ENCODE measurements at places on chromosomes 4 and X. TPM values are rescaled to one million over a fixed set of nuclear protein-coding genes. Genes with fewer than 3 reads are reported as not detected.

DNA sequence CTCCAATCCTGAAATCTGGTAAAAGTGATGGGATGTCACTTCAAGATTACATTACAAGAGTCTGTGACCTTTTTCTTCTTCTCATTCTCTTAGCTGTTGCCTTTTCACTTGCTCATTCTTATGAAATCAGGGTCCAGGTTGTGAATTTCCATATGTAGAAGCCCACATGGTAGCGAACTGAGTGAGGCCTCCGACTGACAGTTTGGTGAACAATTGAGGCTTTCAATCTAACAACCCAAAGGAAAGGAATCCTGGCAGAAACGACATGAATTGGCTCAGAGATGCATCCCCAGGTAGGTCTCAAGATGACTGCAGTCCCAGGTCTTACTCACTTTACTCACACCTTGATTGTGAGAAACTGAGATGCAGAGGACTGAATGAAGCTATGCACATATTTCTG lies 203.4 kb upstream of the FAT4 start:
- no peak overlapping the region for H3K27ac ChIP-seq
- no peak for DNase-seq
- no peaks in the 10 kb centered on the region for H3K4me1 ChIP-seq
- no peaks in the 10 kb centered on the region for H3K36me3 ChIP-seq
- no peaks in the 10 kb centered on the region for H3K27me3 ChIP-seq

GRCh38 chrX:93741811-93742210 lies 67.8 kb downstream of the FAM133A start:
- no peaks in the 10 kb centered on the region for H3K27me3 ChIP-seq
- DNase-seq = no peak
- no peaks in the 10 kb centered on the region for H3K36me3 ChIP-seq
- no peaks in the 10 kb centered on the region for H3K4me1 ChIP-seq
- H3K4me3 ChIP-seq = no peak overlapping the region

Gene MAGED4
- total RNA-seq = 5.7 TPM

GRCh38 chr4:16893141-16893651 lies 5.2 kb downstream of the LDB2 start:
- no peak overlapping the region for H3K27ac ChIP-seq
- no peaks in the 10 kb centered on the region for H3K36me3 ChIP-seq
- no peak overlapping the region for H3K4me3 ChIP-seq
- H3K27me3 ChIP-seq = peaks cover 5% of the 10 kb centered on the region
- no peaks in the 10 kb centered on the region for H3K4me1 ChIP-seq

DNA sequence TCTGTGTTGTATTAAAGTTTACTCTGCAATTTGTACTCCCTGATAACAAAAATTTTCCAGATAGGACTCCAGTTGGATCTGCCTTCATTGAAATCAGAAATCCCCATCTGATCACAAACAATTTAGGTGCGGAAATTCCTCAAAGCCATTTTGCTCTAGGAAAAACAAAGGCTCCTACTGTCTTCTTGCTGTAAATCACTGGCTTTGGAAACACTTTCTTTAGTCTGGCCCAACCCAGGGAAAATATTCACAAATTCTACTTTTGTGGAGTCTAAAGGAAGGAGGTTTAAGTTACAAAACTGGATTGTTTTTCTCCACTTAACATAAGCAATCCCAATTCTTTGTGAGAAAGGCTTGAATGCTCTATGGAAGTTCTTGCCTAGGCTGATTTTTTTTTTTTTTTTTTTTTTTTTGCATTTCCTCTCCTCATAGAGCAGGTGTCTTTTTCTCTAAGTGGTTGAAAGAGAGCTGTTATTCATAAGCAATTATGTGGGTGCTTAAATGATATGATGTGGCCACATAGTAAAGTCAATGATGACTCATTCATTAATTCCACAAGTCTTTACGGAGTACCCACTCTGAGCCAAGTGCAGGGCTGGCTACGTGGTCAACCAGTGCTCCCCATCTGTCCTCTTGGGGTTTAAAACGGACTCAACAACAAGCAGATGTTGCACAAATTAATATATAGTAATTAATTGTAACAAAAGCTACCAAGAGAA lies 261.4 kb downstream of the LDB2 start:
- H3K4me1 ChIP-seq = no peaks in the 10 kb centered on the region
- no peak overlapping the region for H3K27ac ChIP-seq
- no peak overlapping the region for H3K4me3 ChIP-seq
- H3K27me3 ChIP-seq = peaks cover 14% of the 10 kb centered on the region
- DNase-seq = no peak

DNA sequence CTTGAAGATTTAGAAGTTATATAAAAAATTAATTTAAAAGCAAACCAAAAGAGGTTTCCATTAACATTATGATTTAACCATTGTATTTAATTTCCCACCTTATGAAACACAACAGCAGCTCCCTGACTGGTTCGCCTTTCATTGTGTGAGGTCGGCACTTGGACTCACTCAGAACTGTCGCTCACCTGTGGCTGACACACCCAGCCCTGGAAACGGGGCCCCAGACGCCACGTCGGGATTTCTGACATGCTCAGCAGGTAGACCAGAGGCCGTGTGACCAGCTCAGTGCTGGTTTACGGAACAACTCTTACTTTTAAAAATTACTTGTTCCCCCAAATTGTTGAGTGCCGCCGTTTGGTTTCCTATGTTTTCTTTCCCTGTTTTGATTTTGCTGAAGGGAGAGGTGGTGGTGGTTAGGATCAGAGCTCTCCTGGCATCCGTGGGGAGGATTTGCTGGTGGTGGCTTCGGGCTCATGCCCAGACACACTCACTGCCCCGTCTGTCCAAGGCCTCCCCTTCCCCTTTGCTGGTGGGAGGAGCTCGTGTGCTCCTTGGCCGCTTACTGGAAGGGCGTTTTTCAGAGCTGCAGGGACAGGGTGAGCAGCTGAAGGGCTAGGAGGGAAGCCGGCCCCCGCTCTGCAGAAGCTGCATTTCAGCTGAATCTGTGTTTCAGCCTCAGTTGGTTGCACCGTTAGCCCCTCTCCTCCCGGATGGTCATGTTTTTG lies 59.2 kb downstream of the CPLX1 start:
- no peak overlapping the region for H3K4me3 ChIP-seq
- H3K36me3 ChIP-seq = peaks cover 79% of the 10 kb centered on the region
- no peaks in the 10 kb centered on the region for H3K4me1 ChIP-seq

- H3K4me3 ChIP-seq = no peak overlapping the region
- DNase-seq = no peak
- peaks cover 10% of the 10 kb centered on the region for H3K36me3 ChIP-seq
- peaks cover 16% of the 10 kb centered on the region for H3K4me1 ChIP-seq
- no peaks in the 10 kb centered on the region for H3K27me3 ChIP-seq
- no peak overlapping the region for H3K27ac ChIP-seq
These were observed 55.8 kb downstream of the FGF16 start for GRCh38 chrX:77502951-77503525.

Gene OPRPN
- total RNA-seq = not detected

- H3K27ac ChIP-seq = no peak overlapping the region
- peaks cover 5% of the 10 kb centered on the region for H3K36me3 ChIP-seq
- no peaks in the 10 kb centered on the region for H3K27me3 ChIP-seq
- DNase-seq = no peak
- H3K4me3 ChIP-seq = no peak overlapping the region
These were observed 56.9 kb downstream of the FAT1 start for GRCh38 chr4:186666750-186667149.

GRCh38 chr4:156732634-156733033 lies 239.0 kb downstream of the PDGFC start:
- no peak overlapping the region for H3K27ac ChIP-seq
- no peaks in the 10 kb centered on the region for H3K36me3 ChIP-seq

Gene AMTN
- not detected for total RNA-seq

- no peaks in the 10 kb centered on the region for H3K4me1 ChIP-seq
- H3K27ac ChIP-seq = no peak overlapping the region
- no peak overlapping the region for H3K4me3 ChIP-seq
- no peaks in the 10 kb centered on the region for H3K36me3 ChIP-seq
- H3K27me3 ChIP-seq = no peaks in the 10 kb centered on the region
These were observed 87.9 kb downstream of the STK32B start for GRCh38 chr4:5139141-5139540.

GRCh38 chr4:176508780-176509331 lies 189.1 kb downstream of the SPCS3 start:
- DNase-seq = no peak
- H3K4me1 ChIP-seq = no peaks in the 10 kb centered on the region
- H3K27me3 ChIP-seq = no peaks in the 10 kb centered on the region

DNA sequence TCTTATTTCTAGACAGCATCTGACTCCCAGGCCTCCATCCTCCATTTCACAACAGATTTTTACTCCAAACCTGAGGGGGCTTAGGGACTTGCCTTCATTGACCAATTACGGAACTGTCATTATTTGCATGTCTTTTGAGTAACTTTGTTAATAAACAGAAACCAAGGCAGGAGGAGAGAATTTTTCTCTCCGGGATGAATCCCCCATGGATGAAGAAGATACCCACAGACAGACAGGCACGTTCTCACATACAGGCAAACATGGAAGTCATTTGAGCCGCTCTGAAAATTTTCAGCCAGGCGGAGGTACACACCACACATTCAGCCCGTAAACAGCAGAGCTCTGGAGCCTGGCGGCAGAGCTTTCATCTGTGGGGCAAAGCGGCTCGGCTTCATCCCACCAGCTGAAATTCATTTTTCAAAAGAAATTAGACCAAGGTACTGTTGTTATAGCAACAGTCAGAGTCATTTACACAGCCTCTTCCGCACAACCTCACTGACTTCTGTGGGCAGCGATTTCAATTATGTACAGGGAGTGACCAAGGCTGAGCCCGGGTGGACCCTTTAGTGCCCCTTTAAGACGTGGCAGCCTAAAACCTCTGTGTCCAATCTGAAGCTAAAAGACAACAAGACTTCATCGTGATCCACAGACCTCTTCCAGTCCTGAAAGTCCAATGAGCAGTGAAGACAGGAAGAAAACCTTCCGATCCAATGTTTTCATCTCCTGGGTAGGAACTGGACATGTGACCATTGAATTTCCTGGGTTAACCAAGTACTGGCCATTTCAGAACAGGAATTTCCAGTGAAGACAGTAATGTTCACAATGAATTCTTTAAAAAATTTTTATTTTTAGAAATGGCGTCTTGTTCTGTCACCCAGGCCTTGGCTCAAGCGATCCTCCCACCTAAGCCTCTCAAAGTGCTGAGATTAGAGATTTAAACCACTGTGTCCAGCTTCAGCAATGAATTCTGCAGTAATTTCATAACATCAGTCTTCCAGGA lies 237.0 kb downstream of the MGST2 start:
- H3K36me3 ChIP-seq = no peaks in the 10 kb centered on the region
- no peak overlapping the region for H3K4me3 ChIP-seq
- no peaks in the 10 kb centered on the region for H3K4me1 ChIP-seq
- H3K27ac ChIP-seq = no peak overlapping the region

DNA sequence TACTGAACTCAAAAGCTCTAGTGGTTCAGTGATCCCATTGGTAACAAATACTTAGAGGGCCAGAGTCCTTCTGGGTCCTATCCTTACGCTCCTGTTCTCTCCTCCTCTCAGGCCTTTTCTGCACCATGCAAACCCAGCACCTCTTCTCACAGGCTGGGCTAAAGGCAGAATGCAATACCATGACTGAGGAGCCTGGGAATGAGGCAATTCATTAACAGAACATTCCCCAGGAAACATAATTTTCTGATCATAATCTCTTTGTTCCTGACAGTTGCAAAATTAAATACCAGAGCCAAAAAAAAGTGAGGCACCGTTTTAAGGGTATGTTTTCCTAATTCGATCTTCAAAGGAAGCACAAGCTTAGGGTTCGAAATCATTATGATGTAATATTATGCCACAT lies 9.0 kb downstream of the SORBS2 start:
- H3K27ac ChIP-seq = no peak overlapping the region
- no peaks in the 10 kb centered on the region for H3K27me3 ChIP-seq
- DNase-seq = no peak
- peaks cover 11% of the 10 kb centered on the region for H3K4me1 ChIP-seq

GRCh38 chr4:128225148-128225547 lies 62.5 kb downstream of the PGRMC2 start:
- no peak overlapping the region for H3K27ac ChIP-seq
- no peaks in the 10 kb centered on the region for H3K27me3 ChIP-seq
- H3K4me3 ChIP-seq = no peak overlapping the region
- no peaks in the 10 kb centered on the region for H3K36me3 ChIP-seq
- DNase-seq = peak; percentile 5
- peaks cover 19% of the 10 kb centered on the region for H3K4me1 ChIP-seq

DNA sequence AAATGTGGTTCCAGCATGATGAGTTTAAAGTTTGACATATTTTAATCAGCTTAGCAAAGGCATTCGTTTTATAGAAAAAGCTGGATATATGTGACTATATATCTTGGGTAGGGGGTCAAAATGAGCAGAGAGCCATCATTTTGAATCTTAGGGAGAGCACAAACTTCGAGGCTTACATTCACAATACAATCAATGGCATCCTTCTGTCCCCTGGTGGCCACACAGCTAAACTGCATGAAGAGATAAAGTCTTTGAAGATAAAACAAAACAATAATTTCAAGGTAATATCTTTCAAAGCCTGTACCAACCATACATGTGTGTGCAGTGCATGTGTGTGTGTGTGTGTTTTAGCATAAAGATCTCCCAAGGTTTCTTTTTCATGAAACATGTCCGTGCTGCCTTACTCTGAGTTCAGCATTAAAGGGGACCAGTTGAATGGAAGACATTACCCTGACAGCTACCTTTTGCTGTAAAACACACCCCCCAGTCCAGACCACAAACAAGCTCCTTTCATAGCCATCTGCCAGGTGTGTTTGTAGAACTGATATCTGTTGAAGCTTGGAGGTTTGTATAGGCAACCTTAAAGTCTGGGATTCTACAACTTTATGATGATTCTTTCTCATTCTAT lies 22.0 kb downstream of the DYNLT3 start:
- no peak overlapping the region for H3K4me3 ChIP-seq
- no peaks in the 10 kb centered on the region for H3K27me3 ChIP-seq
- H3K27ac ChIP-seq = no peak overlapping the region
- no peaks in the 10 kb centered on the region for H3K36me3 ChIP-seq
- peaks cover 9% of the 10 kb centered on the region for H3K4me1 ChIP-seq

Gene GATA1
- total RNA-seq = not detected

Gene PLAC8
- 6.3 TPM for total RNA-seq

- H3K27me3 ChIP-seq = no peaks in the 10 kb centered on the region
- no peaks in the 10 kb centered on the region for H3K4me1 ChIP-seq
- DNase-seq = no peak
- H3K36me3 ChIP-seq = no peaks in the 10 kb centered on the region
- H3K27ac ChIP-seq = no peak overlapping the region
- H3K4me3 ChIP-seq = no peak overlapping the region
These were observed 313.1 kb upstream of the ANXA10 start for GRCh38 chr4:167779280-167779679.

Gene RTL9
- not detected for total RNA-seq

- H3K27me3 ChIP-seq = no peaks in the 10 kb centered on the region
- peaks cover 14% of the 10 kb centered on the region for H3K4me1 ChIP-seq
- H3K27ac ChIP-seq = peak overlapping the region; percentile 63
- H3K36me3 ChIP-seq = no peaks in the 10 kb centered on the region
These were observed 460.5 kb downstream of the SH3BGRL start for GRCh38 chrX:81662381-81662780.

Gene S100P
- 365 TPM for total RNA-seq

DNA sequence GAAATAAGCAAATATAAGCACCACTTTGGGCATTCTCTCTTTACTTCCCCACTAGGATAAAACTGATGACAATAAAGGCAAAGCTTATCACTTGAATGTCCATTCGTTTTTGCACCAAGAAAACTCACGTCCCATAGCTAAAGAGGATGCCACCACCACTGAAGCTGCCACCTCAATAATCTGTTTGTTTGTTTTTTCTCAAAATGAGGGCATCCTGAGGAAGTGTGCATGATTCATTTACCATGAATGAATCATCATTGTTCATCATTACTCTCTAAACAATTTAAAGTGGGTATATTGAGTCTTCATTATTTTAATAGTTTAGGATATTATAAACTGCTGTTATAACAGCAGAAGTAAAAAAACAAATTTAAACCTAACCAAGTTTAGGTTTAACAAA lies 168.2 kb downstream of the DCTD start:
- no peaks in the 10 kb centered on the region for H3K27me3 ChIP-seq
- DNase-seq = no peak
- no peaks in the 10 kb centered on the region for H3K4me1 ChIP-seq
- no peak overlapping the region for H3K27ac ChIP-seq

Gene CUL4B
- total RNA-seq = 35.2 TPM
